ENCODE measurements at places on chromosomes 2 and 18.
A peak's percentile ranks its signal among the peaks of the same experiment; 100 is the strongest.

DNA sequence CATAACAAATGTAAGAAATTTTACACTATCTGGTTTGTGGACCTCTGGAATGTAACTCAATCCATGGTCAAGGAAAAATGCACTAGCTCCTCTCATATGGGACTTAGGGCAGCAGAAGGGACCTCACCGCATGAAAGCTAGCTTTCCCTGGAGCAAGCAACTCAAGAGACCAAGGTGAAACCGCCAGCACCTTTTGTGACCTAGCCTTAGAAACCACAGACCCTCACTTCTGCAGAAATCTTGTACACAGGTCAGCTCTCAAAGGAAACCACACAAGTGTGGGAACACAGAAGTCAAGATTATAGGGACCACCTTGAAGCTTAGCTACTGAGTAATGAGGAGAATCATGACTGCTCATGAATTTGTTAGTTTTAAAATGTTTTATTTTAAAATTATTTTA is 222.5 kb downstream of the DLGAP1 start:
- no peak for DNase-seq

DNA sequence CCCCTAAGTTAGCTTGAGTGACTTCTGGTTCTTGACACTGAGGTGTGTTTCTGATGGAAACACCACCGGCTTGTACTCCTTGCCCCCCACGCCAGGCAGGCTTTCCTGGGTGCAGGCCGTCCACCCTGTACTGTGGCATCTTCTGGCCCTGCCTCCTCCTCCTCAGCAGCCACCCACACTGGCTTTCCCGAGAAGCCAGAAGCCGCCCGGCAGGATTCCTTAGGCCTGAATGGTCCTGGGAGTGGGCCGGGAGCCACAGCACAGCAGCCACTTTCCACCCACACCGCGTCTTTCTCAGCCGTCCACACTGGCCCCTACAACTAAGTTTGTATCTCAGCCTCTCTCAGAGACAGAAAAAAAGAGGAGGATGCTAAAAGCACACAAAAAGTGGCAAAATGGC is 2.1 kb upstream of the HSBP1L1 start:
- DNase-seq, result no peak

DNA sequence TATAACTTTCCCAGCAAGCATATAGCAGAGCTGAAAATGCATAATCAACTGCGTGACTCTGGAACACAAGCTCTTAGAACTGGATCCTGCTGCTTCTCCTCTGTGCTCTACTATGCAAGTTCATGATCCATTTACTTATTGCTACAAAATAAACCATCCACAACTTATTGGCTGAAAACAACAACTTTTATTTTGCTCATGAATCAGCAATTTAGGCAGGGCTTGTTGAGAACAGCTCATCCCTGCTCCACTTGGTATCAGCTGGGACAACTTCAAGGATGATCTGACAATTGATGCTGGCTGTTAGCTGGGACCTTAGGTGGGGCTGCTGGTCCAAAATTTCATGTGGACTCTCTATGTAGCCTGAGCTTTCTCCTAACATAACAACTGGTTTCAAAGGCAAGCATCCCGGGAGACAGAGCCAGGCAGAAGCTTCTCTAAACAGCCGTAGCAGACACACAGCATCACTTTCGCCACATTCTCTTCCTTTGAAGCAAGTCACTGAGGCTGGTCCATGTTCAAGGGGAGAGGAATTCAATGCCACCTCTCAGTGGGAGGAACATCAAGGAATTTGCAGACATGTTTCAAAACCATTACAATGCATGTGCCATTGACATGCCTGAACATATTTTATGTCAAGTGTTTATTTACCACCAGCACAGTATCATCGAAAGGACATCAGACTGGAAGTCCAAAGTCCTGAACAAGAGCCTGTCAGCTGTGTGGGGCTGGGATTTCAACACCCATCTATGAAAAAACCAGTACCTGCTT is 153.1 kb upstream of the PKDCC start:
- no peak for DNase-seq

DNA sequence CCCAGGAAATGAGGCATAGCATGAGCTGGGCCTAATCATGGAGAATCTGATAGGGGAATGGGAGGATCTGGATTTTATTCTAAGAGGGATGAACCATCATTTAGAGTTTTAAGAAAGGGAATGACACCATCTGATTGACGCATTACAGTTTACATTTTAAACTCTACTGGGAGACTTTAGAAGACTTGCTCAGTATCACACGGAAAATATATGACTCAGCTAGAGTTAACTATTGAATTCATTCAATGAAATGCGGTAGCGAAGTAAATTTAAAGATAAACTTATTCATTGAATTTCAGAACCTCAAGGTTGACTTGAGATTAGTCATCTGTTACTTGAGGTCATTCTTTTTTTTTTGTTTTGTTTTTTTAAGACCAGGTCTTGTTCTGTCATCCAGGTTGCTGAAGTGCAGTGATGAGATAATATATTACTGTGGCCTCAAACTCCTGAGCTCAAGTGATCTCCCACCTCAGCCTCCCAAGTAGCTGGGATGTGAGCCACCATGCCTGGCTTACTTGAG is 25.0 kb downstream of the MC4R start:
- no peak for DNase-seq

DNA sequence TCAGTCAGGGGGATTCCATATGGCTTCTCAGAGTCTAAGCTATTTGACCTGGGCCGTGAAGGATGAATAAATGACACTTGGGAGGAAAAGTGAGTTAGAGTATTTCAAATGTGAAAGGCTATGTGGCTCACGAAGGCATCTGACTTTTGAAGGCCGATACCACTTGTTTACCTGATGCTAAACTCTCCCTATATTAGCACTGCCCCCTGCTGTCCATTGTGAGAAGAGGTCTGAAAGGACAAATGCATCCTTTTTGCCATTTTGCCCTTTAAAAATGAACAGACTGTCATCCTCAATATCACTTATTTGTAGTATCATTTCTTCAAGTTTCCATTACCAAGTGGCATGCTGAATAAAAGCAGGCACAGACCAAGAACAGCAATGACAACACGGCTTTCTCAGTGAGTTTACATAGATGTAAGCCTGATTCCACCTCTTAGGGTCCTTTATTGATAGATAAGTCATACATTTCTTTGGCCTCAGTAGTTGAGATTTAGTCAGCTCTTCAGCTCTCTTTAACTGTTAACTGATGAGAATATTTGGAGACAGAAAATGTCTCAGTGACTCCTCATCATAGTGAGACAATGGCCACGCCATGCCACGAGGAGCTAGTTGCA is 40.1 kb downstream of the DOCK10 start:
- DNase-seq, result peak; percentile 76

GRCh38 chr2:234372506-234372905 is 124.4 kb downstream of the ARL4C start:
- no peak for DNase-seq

Data from inflammatory macrophage (primary cell).